ENCODE measurements at places on chromosomes 16 and 17.
A peak's percentile ranks its signal among the peaks of the same experiment; 100 is the strongest.

GRCh38 chr16:53732296-53732929 is 28.5 kb downstream of the FTO start:
- no peak for DNase-seq

- peak; percentile 84 for DNase-seq
Measured at GRCh38 chr17:67386965-67387551, 10.0 kb downstream of the PITPNC1 start.

DNA sequence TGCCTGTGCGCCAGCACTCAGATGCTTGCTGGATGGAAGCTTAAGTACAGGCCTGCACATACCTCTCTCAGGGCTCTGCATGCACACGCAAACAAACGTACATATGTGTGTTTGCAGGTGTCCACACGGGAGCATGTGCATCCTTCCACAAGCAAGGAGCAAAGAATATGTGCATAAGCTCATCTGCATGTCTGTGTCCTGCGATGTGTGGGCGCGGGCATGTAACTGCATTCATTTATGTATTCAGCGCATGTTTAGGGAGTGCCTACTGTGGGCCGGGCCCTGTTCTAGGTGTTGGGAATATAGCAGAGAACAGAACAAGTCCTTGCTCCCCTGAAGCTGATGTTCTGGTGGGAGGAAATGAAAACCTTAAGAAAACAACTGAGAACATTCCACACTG is 13.7 kb downstream of the TRPV2 start:
- DNase-seq: no peak

DNA sequence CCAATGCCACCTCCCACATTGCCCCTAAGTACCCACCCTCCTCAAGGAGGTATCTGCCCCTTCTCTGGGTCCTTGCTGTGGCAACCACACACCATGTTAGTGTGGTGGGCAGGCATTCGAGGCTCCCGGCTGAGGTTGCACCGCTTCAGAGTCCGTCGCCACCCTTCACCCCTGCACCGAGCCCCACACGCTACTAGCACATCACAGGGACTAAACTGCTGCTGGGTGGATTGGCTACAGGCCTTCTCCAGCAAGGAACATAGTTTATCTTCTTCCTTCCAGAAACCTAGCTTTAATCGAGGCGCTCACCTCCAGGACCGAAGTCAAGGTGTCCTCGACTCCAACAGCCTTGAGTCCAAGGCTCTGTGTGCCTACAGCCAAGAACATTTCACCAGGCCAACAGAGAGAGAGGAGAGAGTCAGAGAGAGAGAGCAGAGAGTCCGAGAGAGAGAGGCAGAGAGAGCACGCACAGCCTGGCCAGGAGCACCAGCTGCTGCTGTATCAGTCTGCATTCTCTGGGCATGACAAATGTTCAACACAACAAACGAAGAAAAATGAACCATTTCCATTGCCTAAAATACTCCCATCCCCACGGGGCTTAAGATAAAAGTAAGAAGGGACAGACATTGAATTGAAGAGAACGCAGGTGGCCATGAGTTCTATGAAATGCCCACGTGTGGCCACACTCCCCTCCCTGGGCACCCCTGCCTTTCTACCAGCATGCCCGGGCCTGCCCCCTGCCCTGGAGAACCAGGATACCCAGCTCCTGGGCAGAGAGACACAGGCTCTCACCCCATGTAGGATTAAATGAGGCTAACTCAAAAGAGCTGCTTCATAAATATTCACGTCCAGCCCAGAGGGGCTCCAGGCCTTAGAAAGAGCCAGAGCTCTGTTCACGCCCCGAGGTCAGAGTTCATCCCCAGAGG is 94.9 kb downstream of the RBFOX3 start:
- no peak for DNase-seq

GRCh38 chr16:53789137-53789536 is 85.2 kb downstream of the FTO start:
- no peak for DNase-seq

Data from activated CD4-positive, alpha-beta T cell treated with anti-CD3 and anti-CD28 coated beads, Interleukin-2, Interleukin-6, amounts not matched to agents 100 ng/mL and 50 ng/mL, durations not matched to agents 16 hours and 8 hours (primary cell).